H54 (cell line): ENCODE measurements at places on chromosomes 16 and 17.

DNA sequence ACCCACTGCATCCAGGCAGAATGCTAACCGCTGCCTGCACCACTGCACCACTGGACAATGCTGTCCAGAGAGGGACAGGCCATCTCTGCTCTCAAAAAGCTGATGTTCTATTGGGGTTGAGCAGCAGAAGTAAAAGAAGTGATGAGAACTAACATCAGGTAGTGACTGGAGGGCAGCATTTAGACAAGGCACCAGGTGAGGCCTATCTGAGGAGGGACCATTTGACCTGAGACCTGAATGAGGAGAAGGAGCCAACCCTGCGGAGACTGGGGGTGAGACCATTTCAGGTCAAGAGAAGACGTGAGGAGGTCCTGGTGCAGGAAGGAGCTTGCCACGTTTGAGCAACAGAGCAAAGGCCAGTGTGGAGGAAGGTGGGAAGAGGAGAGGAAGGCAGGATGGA, 34.0 kb downstream of the NTN1 start:
- DNase-seq = no peak

- no peak for DNase-seq
These were observed 9.3 kb upstream of the CARD14 start for GRCh38 chr17:80160536-80160935.

DNA sequence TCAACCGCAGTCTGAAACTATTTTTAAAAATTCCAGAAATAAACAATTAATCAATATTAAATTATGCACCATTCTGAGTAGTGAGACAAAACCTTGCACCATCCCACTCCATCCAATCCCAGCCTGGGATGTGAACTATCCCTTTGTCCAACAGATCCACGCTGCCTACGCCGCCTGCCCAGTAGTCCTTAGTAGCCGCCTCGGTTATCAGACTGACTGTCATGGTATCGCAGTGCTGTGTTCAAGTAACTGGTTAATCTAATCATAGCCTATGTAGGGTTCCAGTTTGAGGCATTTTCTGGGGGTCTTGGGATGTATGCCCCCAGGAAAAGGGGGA, 437.7 kb downstream of the HS3ST3B1 start:
- DNase-seq = no peak

GRCh38 chr17:855569-855968, 73.4 kb downstream of the MRM3 start:
- DNase-seq = no peak

DNA sequence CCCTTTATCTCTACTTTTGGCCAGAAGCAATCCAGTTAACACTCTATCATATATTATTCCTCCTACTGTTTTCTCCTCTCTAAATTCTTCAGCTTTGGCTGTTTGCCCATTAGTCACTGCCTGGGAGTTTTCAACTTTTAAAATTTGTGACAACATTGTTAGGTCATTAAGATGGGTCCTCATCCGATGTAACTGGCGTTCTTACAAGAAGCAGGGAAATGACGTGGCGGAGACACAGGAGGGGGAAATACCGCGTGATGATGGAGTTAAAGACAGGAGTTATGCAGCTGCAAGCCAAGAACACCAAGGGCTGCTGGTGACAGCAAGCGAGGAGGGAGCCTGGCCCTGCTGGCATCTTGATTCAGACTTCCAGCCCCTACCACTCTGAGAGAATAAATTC, 34.8 kb upstream of the CPHXL start:
- no peak for DNase-seq
